ENCODE measurements at places on chromosomes 7 and 10.
A peak's percentile ranks its signal among the peaks of the same experiment; 100 is the strongest.

- no peak for DNase-seq
These were observed 1.4 kb downstream of the MTURN start for GRCh38 chr7:30136117-30136731.

DNA sequence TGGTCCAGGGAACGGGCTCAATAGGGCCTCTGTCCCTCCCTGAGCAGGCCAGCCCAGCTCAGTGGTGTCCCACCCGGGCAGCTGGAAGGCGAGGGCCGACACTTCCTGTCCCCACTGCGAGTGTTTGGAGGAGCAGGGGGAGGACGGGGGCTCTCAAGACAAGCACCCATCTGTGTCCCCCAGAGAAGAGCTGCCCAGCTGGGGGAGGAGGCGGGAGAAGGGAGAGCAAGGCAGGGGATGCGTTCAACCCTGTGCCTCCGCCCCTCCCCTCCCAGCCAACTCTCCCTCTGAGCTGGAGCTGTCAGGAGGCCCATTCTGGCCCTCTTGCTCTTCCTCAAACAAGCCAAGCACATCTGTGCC, 35.7 kb downstream of the ZCCHC24 start:
- no peak for DNase-seq

DNA sequence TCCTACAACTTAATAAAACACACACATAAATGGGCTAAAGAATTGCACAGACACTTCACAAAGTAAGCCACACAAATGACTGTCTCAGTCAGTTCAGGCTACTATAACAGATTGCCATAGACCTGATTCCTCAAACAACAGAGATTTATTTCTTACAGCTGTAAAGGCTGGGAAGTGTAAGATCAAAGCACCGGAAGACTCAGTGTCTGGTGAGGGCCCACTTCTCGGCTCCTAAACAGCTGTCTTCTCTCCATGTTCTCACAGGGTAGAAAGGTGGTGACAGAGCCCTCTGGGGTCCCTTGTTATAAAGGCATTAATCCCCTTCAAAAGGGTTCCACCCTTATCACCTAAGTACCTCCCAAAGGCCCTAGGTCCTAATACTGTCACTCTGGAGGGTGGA, 18.3 kb downstream of the STK32C start:
- no peak for DNase-seq

- DNase-seq: no peak
These were observed 61.0 kb downstream of the MEOX2 start for GRCh38 chr7:15625466-15625865.

DNA sequence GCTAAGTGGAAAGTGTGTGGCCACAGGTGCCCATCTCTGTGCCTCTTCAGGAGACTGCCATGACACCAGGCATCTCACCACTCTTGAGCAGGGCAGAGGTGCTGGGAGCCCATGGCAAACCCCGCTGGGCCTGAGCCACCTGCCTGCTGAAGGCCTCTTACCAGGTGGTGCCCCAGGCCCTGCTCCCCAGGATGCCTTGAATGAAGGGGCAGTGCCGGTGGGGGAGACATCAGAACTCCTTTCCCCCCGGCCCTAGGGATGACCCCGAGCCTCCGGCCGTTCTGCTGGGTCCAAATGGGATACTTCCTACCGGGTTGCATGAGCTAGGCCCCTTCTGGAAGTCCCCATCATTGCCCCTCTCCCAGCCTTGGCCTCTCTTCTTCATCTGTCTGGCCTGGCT, 37.6 kb downstream of the UNC5B start:
- no peak for DNase-seq

GRCh38 chr7:143884241-143884968, 17.6 kb downstream of the TCAF1 start:
- no peak for DNase-seq

DNA sequence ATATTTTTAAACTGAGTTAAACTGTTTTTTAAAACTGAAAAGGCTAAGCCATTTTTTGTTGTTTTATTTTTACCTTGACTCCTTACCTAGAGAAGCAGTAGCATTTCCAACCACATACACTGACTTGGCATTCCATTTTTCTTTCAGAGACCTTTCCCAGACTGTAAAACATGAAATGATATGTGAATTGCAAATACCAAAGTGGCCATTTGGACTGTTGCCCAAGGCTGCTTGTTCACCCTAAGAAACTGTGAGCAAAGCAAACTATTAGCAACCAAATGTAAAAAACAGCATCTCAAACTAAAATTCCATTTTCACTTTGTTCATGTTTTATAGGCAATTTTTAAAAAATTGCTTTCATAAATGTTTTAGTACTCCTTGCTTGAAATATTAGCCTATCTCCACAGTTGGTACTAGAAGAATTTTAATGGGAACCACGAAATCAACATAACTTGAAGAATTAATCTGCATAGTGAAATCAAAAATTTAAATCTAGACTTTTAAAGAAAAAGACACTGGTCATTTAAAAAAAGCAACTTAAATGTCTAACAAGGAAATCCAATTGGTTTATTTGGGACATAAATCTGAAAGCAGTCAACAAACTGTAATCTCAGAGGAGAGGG, 10.8 kb downstream of the UROS start:
- DNase-seq: peak; percentile 11

- no peak for DNase-seq
These were observed 251.9 kb downstream of the EXOC4 start for GRCh38 chr7:133504825-133505224.

GRCh38 chr7:37376386-37376785, 72.3 kb downstream of the ELMO1 start:
- no peak for DNase-seq

GRCh38 chr10:105656856-105657255, 1015.8 kb downstream of the SORCS3 start:
- no peak for DNase-seq

GRCh38 chr10:28769091-28769604, 91.8 kb downstream of the BAMBI start:
- no peak for DNase-seq

GRCh38 chr7:87548123-87548919, 52.4 kb downstream of the ABCB1 start:
- no peak for DNase-seq

DNA sequence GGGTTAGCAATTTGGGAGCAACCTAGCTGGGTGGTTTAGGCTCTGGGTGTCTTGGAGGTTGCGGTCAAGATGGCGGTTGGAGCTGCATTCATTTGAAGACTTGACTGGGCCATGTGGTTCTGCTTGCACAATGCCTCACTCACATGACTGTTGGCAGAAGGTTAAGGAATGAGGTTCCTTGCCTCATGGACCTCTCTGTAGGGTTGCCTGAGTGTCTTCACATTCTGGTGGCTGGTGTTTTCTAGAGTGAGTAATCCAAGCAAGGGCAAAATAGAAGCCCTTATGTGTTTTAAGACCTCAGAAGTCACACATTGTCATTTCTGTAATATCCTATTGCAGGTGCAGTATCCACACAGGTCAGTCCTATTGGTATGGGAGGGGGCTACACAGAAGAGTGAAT, 52.0 kb downstream of the CDK14 start:
- DNase-seq: no peak

DNA sequence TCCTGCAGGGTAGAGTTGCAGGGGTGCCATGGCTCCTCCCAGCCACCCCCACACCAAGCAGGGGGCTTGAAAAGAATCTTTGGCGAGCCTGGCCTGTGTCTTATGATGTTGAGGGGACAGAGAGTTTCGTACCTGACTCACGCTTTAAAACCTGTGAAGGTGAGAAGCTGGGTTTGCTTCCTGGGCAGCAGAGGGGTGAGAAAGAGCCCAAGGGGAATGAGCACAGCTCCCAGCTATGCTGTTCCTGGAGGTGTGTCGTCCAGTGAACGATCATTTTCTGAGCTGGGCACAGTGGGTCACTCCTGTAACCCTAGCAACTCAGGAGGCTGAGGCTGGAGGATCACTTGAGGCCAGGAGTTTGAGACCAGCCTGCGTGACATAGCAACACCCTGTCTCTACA, 13.5 kb upstream of the ADRB1 start:
- no peak for DNase-seq

DNA sequence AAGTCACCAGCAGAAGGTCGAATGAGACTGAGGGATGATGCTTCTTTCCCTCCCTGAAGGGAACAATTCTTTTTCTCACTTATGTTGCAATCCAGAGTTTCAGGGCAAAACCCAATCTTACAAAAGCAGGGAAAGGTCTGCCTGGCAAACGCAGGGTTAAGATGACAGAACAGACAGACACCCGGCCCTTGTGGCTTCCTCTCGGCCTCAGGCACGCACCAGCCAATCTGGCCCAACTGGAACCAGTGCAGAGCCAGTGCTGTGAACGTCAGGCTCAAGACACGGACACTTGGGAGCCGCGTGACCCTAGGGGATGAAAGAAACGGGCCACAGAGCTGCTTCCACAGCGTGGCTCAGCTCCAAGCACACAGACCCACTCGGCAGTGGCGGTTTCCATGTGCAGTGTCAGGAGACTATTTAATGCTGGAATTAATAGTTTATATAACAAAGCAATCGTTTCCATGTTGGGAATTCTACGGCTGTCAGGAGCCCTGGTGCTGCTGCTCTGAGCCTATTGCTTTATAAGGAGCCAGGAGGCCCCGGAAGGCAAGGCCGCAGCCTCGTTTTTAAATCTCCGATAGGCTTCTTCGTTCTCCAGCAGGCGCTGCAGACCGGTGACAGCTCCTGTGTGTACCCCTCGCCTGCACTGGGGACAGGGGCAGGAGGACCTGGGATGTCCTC, 198.4 kb downstream of the DIP2C start:
- DNase-seq: no peak

- DNase-seq: no peak
These were observed 493.2 kb upstream of the AUTS2 start for GRCh38 chr7:69105092-69105491.

DNA sequence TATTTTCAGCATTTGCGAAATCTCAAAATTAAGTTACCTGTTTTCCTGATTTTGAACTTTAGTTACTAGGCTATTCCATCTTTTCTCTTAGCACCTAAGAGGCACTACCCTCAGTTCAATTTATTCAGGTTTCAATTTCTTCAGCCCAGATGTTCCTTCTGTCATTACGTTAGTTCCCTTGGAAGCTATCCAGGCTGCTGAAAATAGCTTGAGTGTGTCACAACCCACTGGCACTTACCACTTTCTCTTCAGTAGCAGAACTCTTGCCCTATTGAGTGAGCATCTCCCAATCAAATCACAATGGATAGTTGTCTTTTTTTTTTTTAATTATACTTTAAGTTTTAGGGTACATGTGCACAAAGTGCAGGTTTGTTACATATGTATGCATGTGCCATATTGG, 332.7 kb upstream of the LRGUK start:
- DNase-seq: peak; percentile 43

DNA sequence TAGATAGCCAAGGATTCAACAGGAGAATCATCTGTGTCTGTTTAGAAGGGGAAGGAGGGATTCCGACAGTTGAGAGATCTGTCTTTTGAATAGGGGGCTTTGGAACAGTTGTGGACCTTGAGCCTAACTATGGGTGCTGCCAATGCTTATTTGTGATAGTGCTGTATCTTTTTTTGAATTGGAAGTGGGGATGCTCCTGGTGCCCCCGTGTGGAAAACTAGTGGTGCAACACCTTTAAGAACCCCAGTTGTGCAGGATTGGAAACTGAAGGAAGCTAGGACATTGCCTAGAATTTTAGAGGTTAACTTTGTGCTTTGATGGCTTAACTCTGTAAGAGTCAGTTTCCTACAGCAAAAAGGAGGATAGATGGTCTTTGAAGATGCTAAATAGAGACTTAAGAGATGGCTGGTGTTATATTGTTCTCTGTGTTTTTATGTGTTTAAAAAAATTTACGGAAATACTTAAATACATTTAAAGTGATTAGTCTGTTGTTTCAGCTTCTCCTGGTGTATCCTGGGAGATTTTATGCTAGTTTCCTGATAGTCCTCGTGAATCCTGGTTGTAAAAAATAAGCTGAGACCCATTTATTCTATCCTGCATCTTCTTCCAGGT, 69.3 kb downstream of the AP3M1 start:
- peak; percentile 69 for DNase-seq

DNA sequence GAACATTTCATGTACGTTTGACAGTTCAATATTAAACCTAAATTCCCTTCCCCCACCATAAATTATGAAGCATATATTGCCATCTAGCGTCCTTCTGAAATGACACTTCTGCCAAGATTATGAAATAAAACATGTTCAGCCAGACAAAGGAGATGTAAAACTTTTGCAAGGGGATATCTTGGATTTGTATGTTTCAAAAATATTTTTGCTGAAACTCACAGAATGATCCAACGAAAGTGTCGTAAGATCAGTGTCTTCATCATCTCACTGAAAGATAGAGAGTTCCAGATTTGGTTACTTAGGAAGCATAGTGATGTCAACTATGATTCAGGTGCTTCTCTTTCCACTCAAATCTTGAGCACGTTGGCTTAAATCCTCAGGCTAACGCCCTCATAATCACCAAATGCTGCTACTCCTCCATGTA, 904.3 kb downstream of the XPNPEP1 start:
- DNase-seq: peak; percentile 8

- DNase-seq: peak; percentile 54
These were observed 41.5 kb downstream of the CDK6 start for GRCh38 chr7:92794831-92795230.

DNA sequence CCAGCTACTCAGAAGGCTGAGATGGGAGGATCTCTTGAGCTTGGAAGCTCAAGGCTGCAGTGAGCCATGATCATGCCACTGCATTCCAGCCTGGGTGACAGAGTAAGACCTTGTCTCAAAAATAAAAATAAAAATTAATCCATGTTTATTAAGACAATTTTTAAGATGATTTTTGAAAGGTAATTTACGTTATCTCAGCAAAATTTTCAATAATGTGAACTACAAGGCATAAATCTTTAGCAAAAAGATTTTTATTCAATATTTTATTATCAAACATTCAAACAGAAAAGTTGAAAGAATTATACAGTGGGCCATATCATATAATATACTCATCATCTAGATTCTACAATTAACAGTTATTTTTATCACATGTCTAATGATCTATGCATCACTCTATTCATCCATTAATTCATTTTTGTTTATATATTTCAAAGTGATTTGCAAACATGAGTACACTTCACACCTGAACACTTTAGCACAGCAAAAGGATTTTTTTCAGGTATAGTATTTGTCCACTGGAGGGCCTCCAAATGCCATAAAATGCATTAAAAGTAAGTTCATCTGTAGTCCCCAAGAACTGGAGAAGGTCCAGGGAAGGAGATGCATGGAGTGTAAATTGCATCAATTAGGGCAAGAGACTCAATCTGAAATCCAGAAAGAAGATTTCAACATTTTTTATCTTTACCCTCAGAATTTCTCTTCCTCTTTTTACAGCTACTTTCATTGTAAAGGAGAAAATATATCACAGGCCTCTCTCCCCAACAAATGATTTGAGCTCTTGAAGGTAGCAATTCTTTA, 38.6 kb upstream of the RSBN1L start:
- DNase-seq: peak; percentile 71

- no peak for DNase-seq
These were observed 621.9 kb upstream of the GHITM start for GRCh38 chr10:83517456-83517855.

Measured in muscle of leg (tissue), 16 donors.